ENCODE measurements at places on chromosomes 2 and 18.

DNA sequence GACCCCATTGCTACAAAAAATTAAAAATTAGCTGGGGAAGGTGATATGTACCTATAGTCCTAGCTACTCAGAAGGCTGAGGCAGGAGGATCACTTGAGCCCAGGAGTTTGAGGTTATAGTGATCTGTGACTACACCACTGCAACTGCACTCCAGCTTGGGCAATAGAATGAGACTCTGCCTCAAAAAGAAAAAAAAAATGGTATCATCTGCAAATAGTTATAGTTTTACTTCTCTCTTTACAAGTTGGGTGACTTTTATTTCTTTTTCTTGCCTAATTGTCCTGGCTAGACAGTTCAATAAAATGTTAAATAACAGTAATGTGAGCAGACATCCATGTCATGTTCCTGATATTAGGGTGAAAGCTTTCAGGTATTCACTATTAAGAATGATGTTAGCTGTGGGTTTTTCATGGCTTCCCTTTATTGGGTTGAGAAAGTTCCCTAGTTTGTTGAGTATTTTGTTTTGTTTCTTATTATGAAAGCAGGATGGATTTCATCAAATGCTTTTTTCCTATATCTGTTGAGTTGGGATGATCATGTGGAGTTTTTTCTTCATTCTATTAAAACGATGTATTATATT lies 24.9 kb upstream of the ACOXL start:
- no peak for DNase-seq

- no peak for DNase-seq
These were observed 121.4 kb upstream of the HS6ST1 start for GRCh38 chr2:128439791-128440665.

DNA sequence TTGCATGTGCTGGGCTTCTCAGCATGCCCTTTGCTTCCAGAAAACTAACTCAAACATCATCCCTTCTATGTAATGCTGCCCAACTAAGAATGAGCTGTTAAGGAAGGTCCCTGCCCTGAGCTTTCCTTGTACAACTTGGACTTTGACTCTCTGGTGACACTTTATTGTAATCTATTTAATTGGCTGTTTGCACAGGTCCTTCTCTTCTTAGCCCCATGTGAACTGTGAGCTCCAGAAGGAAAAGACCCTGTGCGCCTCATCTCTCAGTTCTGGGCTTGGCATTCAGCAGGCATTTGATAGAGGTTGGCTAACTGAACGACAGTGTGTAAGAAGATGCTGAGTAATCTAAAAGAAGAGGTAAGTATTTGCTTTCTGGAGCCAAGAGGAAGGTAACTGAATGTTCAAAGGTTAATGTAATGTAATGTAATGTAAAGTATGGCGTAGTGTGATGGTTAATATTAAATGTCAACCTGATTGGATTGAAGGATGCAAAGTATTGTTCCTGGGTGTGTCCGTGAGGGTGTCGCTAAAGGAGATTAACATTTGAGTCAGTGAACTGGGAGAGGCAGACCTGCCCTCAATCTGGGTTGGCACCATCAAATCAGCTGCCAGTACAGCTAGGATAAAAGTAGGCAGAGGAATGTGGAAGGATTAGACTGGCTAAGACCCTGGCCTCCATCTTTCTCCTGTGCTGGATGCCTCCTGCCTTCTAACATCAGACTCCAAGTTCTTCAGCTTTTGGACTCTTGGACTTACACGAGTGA lies 60.8 kb upstream of the CCDC195 start:
- no peak for DNase-seq

- no peak for DNase-seq
These were observed 116.6 kb downstream of the LIPG start for GRCh38 chr18:49678440-49678839.

- DNase-seq: no peak
These were observed 57.8 kb downstream of the PDE1A start for GRCh38 chr2:182368996-182369395.

DNA sequence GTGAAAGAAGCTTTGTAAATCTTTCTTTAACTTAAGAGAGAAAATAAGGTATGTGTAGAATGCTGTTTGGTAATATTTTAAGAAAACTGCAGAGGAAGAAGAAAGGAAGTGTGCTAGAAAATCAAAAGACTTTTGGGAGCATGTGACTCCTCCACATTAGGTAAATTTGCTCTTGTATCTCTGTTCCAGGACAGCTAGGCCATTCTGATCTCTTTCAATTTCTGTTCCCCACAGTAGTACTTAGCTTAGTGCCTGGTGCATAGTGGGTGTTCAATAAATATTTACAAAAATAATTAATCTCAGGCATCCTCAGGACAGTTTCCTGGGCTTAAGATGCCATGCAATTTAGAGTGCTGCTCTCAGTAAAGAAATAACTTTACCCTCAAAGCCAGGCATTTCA lies 105.0 kb downstream of the GPD2 start:
- DNase-seq: no peak

- DNase-seq: no peak
These were observed 332.3 kb downstream of the ETAA1 start for GRCh38 chr2:67729474-67729873.

- no peak for DNase-seq
These were observed 677 bp upstream of the MC2R start for GRCh38 chr18:13915995-13916431.

DNA sequence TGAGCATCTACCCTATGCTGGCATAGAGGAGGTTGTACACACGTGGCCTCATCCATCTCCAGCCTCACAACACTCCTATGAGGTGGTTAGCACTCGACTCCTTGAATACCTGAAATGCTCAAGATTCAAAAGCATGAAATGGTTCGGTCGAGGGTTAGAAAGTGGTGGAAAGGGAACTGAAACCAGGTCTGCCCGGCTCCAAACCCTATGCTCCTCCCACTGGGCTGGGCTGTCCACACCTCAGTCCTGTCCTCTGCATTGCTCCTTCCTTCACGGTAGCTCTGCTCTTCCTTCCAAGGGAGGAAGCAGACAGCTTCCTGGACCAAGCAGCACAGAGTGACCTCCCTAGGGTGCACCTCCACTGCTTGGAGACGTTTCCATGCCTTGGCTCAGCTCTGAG lies 565.2 kb upstream of the ID2 start:
- DNase-seq: no peak

DNA sequence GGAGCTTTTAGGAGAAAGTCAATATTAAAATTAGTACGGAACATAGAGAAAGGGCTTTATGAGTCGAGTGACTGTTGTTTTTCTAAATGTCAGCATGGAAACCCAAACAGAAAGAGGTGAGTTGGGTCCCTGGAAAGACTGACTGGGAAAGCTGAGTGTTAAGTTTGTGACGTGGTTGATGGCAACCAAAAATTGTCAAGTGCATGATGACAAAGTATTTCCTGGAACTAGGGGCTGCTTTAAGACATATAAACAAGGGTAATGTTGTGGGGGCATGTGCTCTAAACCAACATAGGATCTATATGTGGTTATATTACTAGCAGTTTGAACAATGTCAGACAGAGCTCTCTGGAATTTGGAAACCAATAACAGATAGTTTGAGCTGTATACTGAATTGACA lies 50.9 kb upstream of the GPD2 start:
- DNase-seq: no peak

DNA sequence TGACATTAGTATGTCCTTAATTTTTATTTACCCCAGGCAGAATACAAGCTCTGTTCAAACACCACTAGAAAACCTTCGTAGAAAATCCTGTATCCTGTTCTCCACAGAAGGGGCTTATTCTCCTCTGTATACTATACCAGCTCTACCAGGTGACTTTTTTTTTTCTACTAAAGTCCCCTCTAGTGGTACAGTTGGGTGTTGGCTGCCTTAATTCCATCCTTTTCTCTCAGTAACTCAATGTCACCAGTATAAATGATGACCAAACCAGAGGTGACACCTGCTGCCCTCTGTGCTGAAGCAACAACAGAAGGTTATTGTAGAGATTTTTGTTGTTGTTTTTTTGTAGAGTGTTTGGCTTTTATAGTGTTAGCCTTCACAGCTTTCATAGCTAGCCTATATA lies 1322.0 kb downstream of the LRP1B start:
- no peak for DNase-seq

DNA sequence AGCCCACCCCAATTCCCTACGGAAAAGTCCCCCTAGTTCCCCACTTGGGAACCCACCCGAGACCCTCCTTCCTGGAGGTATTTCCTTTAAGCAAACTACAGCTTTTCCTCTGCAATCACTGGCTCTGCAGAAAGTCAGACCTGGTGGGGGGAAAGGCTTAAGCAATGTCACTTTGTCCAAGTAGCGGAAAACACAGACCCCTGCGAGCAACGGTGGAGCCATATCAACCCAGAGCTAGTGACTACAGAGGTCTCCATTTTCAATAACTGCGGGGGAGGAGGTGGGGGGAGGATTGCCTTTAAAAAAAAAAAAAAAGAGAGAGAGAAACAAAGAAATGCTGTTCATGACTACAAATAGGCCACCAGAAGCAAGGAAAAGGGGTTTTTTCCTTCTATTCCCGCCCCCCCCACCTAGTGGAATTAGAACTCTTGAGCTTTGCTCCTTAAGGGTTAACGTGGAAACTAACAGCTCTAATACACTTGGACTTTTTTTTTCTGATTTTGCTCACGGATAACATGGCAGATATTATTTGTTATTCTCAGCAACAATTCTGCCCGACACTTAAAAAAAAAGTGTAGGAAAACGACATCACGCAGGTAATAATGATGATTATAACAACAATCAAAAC lies 1.1 kb upstream of the FRZB start:
- DNase-seq: no peak

DNA sequence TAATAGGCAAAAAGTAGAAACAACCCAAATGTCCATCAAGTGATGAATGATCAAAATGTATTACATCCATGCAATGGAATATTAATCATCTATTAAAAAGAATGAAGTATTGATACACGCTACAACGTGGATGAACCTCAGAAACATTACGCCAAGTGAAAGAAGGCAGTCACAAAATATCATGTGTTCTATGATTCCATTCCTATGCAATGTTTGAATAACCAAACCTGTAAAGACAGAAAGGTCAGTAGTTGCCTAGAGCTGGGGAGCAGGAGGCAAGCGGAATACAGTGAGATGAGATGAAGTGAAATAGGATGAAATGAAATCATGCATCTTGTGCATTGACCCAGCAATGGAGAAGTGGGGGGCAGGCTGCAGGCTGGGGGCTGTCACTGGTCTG lies 17.9 kb upstream of the COL6A3 start:
- no peak for DNase-seq

GRCh38 chr2:206389164-206389563 lies 54.2 kb upstream of the ADAM23 start:
- DNase-seq: no peak

- DNase-seq: no peak
These were observed 153.6 kb upstream of the CCDC195 start for GRCh38 chr2:224869601-224870233.

DNA sequence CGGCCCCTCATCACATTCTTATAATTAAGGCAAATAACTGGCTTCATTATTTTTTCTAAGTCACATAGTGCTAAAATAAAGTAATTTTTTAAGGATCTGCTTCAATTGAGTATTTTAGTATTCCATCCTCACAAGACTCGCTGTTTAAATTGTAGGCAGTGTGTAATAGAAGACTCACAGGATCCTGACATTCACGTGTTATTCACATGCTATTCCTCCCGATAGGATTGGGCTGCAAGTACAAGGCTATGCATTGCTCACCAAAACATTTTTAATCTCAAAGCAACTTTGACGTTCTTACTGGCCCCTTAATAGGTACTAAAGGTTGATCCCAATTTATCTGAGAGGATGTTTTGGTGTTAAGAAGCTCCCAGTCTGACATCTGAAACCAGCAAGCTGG lies 127.6 kb upstream of the L3MBTL4 start:
- DNase-seq: no peak

DNA sequence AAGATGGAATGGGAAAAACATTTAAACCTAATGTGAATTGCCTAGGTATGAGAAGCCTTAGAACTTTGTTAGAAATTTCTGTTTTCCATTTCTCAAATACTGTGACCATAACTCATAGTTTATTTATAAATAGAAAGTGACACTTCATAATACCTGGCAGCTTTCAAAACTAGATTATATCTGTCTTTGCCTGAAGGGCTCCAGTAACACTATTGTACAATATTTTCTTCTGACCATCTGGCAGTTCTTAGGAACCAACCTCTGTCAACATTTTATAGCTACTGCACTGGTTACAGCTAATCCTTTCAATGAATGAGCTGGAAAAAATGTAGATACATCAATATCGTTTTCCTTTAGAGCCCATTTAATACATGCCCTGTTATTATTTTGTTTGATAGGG lies 237.4 kb downstream of the CAMKMT start:
- no peak for DNase-seq

- no peak for DNase-seq
These were observed 388.9 kb downstream of the ALK start for GRCh38 chr2:29532436-29532835.

- no peak for DNase-seq
These were observed 141.1 kb upstream of the ETAA1 start for GRCh38 chr2:67255933-67256615.

- DNase-seq: no peak
These were observed 14.5 kb upstream of the SLC8A1 start for GRCh38 chr2:40466332-40466906.

GRCh38 chr18:6200204-6200774 lies 214.4 kb downstream of the L3MBTL4 start:
- no peak for DNase-seq

GRCh38 chr2:199862788-199863187 lies 11.8 kb upstream of the FTCDNL1 start:
- DNase-seq: no peak

DNA sequence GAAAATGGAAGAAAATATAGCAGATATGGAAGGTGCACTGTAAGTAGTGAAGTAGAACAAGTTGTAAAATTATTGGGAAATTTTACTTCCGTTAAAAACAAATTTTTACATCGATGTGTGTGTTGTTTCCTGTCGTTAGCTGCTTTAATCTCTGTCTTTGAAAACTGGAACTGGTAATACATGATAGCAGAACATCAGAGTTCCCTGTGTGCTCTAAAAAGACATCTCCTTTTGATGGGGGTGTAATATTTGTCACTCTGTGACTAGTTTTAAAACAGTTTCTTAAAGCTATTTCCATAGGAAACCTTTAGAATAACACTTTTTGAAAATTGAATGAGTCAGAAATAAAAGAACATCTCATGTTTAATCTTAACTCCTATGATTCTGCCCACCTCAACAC lies 43.5 kb downstream of the COX7A2L start:
- peak; percentile 39 for DNase-seq

- DNase-seq: no peak
These were observed 68.6 kb downstream of the COL6A3 start for GRCh38 chr2:237345411-237345810.

GRCh38 chr2:3756306-3756705 lies 52.9 kb downstream of the DCDC2C start:
- no peak for DNase-seq

DNA sequence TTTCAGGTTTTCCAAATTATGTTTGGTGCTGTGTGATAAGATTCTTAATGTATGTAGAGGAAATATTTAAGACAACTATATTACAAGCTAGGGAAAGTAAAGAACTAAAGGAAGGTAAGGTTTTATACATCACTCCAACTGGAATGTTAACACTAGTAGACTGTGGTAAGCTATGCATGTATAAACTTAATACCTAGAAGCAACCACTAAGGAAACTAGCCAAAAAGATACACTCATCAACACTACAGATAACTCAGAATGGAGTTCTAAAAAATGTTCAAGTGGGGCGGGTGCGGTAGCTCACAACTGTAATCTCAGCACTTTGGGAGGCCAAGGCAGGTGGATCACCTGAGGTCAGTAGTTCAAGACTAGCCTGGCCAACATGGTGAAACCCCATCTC lies 37.8 kb upstream of the MALL start:
- DNase-seq: no peak
